Astrocyte of the spinal cord (primary cell): ENCODE measurements at places on chromosomes 13 and 19.

DNA sequence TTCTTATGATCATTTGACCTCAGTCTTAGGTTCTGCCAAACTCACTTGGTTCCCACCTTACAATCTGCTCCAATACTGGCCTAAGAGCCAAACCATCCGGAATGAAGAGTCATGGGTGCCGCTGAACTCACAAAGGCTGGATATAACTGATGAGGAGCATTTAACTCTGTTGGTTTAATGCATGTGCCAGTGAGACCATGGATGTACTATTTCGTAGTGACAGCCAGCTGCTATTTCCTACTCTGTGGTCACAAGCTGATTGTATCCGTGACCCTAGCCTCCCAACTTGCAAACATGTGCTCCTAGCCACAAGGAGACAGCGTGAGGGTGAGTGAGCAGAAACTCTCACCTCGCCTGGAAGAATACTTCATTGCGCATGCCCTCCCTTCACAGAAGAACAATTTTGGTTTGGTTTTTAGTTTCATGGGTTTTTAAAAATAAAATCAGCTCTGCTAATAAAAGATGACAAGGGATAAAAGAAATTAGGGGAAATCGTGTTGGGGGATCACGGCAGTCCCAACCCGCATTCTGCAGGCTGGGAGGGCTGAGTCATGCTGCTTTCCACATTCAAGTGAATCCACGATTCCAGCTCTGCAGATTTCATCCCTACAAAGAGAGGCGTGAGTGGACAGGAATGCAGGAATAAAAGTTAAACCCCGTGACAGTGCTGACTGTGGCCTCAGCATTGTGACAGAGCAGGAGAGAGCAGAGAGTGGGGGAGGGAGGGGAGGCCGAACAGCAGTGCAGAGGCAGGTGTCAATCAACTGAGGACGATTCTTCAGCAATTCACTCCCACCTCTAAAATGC, 66.8 kb upstream of the RAP2A start:
- DNase-seq, result peak; percentile 71

DNA sequence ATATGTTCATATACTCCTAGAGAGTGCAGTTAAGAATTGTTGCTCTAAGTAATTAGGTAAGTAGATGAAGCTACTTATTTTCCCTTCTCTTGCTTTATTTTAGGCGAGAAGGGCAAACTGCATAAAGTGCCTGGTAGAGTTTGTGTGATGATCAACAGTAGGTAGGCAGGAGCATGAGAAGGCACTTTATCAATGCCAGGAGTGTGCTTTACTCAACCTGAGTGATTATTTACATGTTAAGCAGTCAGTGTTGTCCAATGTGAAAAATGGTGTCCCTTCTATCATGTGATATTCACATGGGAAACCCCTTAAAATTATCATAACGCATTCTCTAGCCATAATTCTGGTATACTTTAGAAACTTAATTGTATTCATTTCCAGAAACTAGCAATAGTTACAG, 294.0 kb downstream of the ITGBL1 start:
- no peak for DNase-seq

DNA sequence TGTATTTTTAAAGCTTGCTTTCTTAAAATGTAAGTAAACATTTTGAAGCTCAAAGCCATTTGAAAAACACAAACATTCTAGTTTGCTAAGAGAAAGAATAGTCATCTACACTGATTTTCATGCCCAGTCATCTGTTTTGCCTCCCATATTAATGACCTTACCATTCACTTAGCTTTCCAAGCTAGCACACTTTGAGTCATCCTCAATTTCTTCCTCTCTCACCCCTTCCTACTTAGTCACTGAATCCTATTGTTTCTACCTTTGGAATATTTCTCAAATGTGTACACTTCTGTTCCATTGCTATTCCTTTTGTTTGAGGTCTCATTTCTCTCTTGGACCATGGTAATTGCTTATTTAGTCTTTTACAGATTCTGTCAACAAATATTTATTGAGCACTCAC, 7.3 kb upstream of the HS6ST3 start:
- DNase-seq, result no peak

- DNase-seq, result no peak
Measured at GRCh38 chr19:10138879-10139795, 19.4 kb upstream of the EIF3G start.

DNA sequence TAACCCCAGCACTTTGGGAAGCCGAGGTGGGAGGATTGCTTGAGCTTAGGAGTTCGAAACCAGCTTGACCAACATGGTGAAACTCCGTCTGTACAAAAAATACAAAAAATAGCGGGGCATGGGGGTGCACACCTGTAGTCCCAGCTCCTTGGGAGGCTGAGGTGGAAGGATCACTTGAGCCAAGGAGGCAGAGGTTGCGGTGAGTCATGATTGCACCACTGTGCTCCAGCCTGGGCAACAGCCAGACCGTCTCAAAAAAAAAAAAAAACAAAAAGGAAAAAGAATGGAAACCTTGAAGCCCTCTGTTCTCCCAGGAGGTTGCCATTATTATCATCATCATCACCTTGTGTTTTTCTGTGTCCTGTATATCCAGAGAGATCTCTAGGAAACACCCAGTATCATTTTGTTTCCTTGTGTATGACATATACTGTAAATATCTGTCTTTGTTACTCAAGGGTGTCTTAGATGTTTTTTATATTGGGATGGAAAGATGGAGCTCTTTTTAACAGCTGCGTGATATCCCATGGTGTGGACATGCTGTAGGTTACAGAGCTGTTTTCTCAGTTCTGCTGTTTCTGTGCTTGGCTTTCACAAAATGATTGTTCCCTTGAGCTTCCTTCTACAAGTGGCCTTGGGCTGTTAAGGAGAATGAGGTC, 11.8 kb downstream of the CHAF1A start:
- peak; percentile 25 for DNase-seq

GRCh38 chr19:2429917-2430535, 2.6 kb upstream of the TIMM13 start:
- DNase-seq, result no peak
